ENCODE measurements at places on chromosomes 2 and 18.

DNA sequence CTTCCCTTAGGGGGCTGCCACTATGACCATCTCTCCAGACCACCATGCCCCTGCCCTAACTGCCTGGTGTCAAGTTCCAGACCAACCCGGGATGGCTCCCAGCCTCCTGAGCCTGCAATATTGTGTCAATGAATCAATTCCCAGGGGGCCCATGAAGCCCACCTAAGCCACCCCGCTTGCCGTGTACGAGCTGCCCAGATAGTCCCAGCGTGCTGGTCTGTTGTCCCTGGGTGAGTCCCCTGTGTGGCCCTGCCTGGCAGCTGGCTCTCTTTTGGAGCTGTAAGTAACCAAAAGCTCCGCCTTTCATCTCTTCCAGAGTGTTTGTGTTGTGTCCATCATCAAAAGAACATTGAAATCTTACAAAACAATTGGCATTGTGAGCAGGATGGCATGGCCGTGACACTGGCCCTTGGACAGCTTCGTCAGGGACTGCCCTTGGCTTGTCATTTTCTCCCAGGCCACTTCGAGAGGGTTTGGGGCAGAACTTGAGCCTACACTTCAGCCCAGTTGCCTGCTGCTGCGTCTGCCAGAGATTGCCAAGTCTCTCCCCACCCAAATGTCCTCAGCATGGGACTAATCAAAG lies 11.3 kb upstream of the MAL start:
- DNase-seq, result no peak

DNA sequence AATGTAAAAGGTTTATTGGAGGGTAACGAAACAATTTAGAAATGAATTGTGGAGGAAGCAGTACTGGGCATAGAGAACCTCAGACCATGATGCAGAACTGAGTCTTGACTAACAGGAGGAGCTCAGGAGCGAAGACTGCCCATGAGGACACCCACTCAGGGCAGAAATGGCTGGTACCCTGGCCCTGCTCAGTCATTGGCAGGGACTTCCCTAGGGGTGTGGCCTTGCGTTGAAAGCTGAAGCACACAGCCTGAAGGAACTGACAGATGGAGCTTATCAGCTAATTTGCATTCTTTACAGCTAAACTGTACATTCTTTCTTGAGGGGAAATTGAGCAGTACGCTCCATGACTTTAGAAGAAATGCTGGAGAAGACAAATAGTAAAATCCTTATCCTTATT lies 57.1 kb downstream of the PDK1 start:
- DNase-seq, result no peak

DNA sequence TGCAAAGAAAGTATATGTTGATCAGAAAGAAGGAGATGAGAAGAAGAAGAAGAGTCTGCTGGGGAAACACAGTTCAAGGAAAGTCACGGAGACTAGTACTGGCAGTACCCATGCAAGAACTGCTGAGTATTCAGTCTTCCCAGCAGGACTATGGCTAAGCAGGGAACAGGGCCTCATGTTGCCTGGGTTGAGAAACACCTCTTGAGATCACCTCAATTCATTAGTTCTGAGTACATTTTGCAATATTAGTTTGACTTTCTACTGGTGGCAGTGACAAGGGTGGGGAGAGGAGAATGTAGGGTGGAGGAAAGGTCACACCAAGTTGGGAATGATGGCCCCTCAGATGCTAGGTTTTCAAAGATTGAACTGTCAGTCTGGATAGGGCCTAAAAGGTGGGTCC lies 50.5 kb downstream of the MRPL33 start:
- no peak for DNase-seq

- no peak for DNase-seq
Observed at GRCh38 chr2:127884436-127884835, 1.3 kb downstream of the AMMECR1L start.
